Mesothelial cell of epicardium (in vitro differentiated cells): ENCODE measurements at places on chromosomes 5 and 9.
A peak's percentile ranks its signal among the peaks of the same experiment; 100 is the strongest.

- no peak overlapping the region for H3K27ac ChIP-seq
- no peak overlapping the region for H3K4me3 ChIP-seq
- H3K4me1 ChIP-seq, result peaks cover 20% of the 10 kb centered on the region
- H3K36me3 ChIP-seq, result peaks cover 3% of the 10 kb centered on the region
Observed at GRCh38 chr5:54184806-54185205, 125.6 kb downstream of the ARL15 start.

DNA sequence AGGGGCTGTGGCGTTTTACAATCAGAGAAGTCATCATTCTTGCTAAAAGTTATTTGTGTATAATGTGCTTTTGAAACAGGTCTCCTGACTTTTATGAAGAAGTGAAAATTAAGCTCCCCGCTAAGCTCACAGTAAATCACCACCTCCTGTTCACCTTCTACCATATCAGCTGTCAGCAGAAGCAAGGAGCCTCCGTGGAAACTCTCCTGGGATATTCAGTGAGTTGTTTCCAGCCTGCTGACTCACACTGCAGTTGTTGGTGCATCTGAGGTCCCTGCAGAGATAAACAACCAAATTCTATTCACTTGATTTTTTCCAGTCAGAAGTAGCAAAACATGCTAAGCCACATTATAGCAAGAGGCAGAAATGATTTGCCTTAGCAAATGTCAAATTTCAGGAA lies 156.7 kb downstream of the DOCK8 start:
- H3K27me3 ChIP-seq, result no peaks in the 10 kb centered on the region
- no peak for DNase-seq
- H3K4me1 ChIP-seq, result peaks cover 36% of the 10 kb centered on the region
- H3K27ac ChIP-seq, result no peak overlapping the region

DNA sequence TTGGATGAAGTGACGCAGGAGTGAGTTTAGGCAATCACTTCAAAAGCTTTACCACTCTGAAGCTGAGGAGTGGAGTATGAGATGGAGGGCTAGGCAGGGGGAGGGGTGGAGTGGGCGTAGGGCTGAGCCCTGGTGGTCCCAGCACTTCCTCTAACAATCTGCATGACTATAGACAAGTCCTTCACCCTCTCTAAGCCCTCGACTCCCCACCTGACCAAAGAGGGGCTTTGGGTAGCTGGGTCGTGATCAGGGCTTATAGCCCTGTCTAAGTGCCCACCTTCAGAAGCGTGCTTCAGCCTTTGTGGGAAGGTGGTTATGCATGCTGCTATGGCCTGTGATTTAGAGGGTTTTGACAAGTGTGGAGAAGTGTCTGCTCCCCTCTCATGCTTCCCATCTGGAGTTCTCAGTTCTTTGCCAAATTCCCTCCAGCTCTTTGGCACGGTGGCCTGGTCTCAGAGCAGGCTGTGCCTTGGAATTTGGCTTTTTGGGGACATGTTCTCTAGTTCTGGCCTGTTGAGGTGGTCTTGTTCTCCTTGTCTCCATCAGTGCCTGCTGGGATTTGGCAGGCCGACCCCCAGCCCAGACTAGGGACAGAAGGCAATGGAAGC lies 53.0 kb downstream of the ACTBL2 start:
- H3K27ac ChIP-seq, result no peak overlapping the region
- H3K4me3 ChIP-seq, result no peak overlapping the region
- DNase-seq, result no peak

GRCh38 chr5:147017621-147018020 lies 139.1 kb upstream of the PPP2R2B start:
- H3K27ac ChIP-seq, result no peak overlapping the region
- H3K4me1 ChIP-seq, result peaks cover 29% of the 10 kb centered on the region
- no peaks in the 10 kb centered on the region for H3K36me3 ChIP-seq
- DNase-seq, result no peak

DNA sequence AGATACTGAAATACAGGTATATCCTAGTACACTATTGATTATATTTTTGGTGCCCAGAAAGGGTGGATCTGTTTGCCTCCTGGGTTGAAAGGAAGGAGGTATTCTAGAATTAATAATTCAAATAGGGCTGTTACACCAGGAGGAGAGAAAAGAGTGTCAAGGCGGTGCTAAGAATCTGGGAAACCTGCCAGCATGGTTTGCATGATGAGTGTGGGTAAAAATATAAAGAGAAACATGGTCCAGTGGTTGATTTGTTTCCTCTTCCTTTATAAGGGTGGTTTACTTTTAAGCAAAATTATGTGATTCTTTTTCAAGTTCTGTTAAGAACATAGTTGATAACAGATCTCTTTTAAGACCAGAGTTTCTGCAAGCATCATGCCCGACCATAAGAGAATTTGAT lies 69.4 kb upstream of the NFIB start:
- H3K36me3 ChIP-seq, result no peaks in the 10 kb centered on the region
- DNase-seq, result no peak
- H3K4me3 ChIP-seq, result no peak overlapping the region
- H3K27me3 ChIP-seq, result no peaks in the 10 kb centered on the region
- peaks cover 59% of the 10 kb centered on the region for H3K4me1 ChIP-seq
- peak overlapping the region; percentile 80 for H3K27ac ChIP-seq

- H3K27ac ChIP-seq, result no peak overlapping the region
- H3K27me3 ChIP-seq, result peaks cover 18% of the 10 kb centered on the region
- H3K36me3 ChIP-seq, result no peaks in the 10 kb centered on the region
- H3K4me3 ChIP-seq, result no peak overlapping the region
Observed at GRCh38 chr5:66796305-66797292, 200.4 kb downstream of the MAST4 start.

- no peaks in the 10 kb centered on the region for H3K27me3 ChIP-seq
- H3K36me3 ChIP-seq, result no peaks in the 10 kb centered on the region
- peak overlapping the region; percentile 45 for H3K27ac ChIP-seq
- no peak for DNase-seq
Observed at GRCh38 chr5:143154510-143155370, 248.7 kb downstream of the NR3C1 start.

DNA sequence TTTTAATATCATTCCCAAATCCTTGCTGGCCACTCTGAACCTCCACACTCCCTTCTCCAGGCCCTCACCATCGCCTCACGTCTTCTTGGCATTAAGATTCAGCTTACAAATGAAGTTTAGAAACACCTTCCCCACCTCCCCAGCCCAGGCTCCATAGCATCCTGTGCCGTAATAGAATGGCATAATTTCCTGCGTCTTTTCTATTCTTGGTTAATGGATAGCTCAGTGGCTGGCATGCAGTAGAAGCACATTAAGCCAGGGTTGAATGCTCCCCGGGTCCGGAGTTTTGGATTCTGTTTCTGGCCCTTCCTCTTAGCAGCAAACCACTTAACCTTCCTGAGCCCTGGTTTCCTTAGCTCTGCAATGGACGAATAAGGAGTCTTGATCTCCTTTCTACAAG lies 13.8 kb downstream of the WWC1 start:
- no peak for DNase-seq
- H3K4me1 ChIP-seq, result peaks cover 20% of the 10 kb centered on the region
- no peak overlapping the region for H3K4me3 ChIP-seq
- no peaks in the 10 kb centered on the region for H3K27me3 ChIP-seq
- no peak overlapping the region for H3K27ac ChIP-seq

GRCh38 chr9:18720691-18721090 lies 246.7 kb downstream of the ADAMTSL1 start:
- peaks cover 6% of the 10 kb centered on the region for H3K36me3 ChIP-seq
- H3K4me3 ChIP-seq, result no peak overlapping the region
- DNase-seq, result no peak

DNA sequence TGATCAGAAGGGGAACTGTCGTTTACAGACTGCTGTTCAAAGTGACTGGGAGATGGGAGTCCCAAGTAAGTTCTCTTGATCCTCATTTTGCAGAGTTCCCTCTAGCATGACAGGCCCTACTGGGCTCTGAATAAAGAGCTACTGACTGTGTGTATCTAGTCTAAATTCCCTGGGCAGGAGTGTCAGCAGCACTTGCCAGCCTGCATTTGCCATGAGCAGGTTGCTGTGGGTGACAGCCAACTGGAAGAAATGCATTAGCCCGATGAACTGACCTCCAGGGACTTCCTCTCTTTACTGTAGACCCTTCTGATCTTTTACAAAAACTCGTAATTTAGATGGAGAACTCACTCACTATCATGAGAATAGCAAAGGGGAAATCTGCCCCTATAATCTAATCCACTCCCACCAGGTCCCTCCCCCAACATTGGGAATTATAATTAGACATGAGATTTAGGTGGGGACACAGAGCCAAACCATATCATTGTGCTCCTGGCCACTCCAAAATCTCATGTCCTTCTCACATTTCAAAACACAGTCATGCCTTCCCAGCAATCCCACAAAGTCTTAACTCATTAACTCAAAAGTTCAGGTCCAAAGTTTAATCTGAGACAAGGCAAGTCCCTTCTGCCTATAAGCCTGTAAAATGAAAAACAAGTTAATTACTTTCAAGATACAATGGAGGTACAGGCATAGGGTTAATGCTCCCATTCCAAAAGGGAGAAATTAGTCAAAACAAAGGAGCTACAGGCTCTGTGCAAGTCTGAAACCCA lies 78.9 kb upstream of the CXCL14 start:
- peaks cover 8% of the 10 kb centered on the region for H3K36me3 ChIP-seq
- no peak overlapping the region for H3K4me3 ChIP-seq
- H3K27ac ChIP-seq, result no peak overlapping the region
- peaks cover 22% of the 10 kb centered on the region for H3K4me1 ChIP-seq
- DNase-seq, result no peak
